ENCODE measurements at places on chromosomes 16 and 17.

DNA sequence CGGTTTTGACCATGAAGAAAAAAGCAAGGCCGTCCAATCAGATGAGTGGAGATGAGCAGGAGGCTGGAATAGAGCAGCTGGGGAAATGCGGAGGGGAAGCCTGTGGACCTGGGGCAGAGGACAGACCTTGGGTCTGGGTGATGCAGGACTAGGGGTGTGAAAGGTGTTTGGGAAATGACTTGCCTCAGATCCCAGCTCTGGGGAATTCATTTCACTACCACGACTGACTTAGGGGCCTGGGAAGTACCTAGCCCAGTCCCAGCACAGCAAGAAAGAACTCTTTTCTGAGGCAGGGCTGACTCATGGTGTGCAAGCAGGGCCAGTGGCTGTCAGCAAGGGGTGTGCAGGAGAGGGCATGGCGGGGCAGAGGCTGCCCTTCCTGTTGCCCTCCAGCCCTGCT, 14.8 kb downstream of the DNAI2 start:
- no peak for DNase-seq

DNA sequence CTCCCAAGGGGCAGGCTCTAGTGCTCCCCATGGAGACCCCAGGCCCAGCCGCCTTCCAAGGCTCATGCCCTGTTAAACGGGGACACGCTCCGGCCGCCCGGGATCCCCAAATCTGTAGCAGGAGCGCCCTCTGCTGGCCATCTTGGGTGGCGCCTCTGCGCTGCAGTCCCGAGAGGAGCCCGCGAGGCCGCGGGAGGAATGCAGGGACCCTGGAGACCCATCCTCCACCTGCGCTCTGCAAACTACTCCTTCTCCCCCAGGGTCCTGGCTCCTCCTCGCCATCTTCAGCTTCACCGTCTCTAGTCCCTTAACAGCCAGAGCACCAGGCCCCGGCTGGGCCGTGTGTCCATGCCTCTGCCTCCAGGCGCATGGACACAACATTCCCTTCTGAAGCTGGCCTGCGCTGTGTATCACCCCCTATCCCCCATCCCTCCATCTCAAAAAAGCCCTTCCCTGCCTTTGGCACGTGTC, 23.6 kb upstream of the KRT17 start:
- peak; percentile 71 for DNase-seq

- DNase-seq = no peak
These were observed 5.5 kb upstream of the QPRT start for GRCh38 chr16:29673501-29673900.

- no peak for DNase-seq
These were observed 25.2 kb downstream of the TK2 start for GRCh38 chr16:66524601-66525164.

DNA sequence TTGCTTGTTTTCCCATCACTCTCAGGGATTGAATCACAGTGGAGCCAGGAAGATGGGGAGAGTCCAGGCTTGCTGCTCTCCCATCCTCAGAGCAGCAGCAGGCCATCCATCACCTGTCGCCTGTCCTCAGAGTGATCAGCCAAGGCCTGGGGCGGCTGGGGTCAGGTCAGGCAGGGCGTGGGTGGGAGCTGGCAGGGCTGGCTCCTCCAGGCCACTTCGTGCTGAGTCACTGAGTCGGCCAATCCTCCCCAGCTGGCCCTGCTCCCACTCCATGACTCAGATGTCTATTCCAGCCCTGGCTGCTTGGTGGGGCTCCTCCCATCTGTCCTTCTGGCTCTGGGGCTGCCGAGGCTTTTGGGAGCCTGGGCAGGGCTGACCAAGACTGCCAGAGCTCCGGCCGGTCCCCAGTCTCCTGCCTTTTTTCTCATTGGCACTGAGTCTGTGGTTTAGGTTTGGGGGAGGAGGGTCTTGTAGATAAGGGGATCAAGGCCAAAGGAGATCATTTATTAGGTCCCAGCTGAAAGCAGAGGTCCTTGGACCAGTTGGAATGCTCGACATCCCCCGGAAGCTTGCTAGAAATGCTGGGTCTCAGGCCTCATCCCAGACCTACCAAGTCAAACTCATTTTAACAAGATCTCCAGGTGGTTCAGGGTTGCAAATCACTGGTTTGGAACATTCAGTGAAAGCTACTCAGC, 72.7 kb downstream of the ABCC1 start:
- no peak for DNase-seq

- DNase-seq = no peak
These were observed 16.6 kb upstream of the TRPV3 start for GRCh38 chr17:3574231-3574630.

DNA sequence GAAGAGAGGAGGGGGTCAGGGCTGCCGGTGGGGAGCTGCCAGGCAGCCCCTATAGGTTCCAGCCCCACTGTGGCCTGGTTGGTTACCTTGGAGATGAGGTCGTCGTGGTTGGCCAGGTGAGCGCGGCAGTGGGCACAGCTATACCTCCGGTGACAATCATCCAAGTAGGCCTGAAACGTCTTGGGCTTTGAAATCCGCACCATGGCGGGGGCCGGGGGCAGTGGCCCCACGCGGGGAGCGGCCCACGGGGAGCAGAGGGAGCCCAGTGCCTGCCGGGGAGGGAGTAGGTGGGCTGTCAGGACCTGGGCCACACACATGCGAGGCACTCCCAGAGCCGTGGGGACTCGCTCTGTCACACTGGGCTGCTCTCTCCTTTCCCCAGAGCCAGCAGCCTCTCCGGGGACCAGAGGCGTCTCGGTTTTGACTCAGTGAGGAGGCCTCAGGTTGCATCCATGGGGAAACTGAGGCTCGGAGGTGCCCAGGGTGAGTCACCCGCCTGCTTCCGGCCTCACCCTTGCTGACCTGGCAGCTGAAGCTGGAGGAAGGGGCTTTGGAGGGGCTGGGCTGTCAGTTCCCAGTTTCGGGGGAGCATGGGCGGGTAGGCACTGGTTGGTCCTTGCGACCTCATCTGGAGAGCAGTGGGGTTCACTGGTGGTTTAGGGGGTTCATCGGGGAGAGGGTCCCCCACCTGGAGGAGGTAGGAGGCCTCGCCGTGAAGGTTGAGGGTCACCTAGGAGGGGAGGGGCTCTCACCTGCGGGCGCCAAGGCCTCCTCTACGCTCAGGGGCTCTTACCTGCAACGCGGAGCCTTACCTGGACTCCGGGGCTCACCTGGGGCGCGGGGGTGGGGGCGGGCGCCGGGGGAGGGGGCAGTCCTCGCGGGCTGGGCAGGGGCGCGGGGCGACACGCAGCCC, 591 bp downstream of the YPEL3 start:
- no peak for DNase-seq

DNA sequence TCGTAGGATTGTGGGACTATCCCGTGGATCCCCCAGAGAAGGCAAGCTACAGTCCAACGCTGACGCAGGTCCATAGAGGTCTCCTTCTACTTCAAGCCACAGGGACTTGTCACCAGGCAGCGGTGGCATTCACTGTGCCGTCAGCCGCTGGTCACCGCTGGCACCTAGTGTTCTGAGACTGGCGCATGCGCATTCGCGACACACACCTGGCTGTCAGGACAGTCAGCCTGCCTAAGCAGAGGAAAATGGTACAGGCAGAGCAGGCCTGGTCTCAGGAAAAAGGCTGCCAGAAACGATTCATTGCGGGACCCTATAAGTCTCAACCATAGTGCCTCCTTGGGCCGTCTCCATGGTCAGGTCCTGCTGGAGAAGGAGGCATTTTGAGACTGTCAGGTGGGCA, 138.0 kb upstream of the WSB1 start:
- no peak for DNase-seq

DNA sequence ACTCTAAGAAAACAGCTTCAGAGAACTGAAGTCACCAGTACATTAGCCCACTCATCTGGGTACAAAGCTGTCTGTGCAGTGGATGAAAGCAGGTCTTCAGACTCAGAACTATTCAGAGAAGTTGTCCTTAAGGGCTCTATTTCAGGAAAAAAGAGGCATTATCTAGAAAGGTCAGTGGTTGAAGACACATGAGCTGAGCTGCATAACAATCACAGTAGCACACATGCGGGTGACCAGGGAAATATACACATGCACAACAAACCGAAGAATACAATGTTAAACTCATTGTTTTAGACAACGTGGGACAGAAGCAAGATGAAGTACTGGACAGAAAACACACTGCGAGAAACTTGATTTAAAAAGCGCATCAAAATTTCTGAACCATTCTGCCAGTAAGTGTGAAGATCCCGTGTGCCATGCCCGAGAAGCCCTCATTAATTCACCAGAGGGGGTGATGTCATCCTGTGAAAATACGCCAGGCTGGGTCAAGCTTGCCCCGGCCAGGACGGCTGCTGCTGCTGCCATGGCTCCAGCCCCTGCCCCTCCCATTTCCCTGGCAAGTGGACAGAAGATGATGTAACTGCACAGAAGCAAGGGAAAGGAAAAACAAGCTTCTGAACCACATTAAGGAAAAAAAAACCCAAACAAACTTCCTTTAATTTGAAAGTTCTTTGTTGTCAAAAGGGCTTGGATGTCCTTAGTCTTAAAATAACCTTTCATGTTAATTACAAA, 10.1 kb downstream of the DYNC1LI2 start:
- no peak for DNase-seq

GRCh38 chr16:50367777-50368409, 895 bp downstream of the BRD7 start:
- no peak for DNase-seq

GRCh38 chr16:2194166-2194834, 2.1 kb downstream of the CASKIN1 start:
- DNase-seq = no peak

GRCh38 chr16:30947541-30947858, 1.4 kb upstream of the ORAI3 start:
- DNase-seq = no peak

DNA sequence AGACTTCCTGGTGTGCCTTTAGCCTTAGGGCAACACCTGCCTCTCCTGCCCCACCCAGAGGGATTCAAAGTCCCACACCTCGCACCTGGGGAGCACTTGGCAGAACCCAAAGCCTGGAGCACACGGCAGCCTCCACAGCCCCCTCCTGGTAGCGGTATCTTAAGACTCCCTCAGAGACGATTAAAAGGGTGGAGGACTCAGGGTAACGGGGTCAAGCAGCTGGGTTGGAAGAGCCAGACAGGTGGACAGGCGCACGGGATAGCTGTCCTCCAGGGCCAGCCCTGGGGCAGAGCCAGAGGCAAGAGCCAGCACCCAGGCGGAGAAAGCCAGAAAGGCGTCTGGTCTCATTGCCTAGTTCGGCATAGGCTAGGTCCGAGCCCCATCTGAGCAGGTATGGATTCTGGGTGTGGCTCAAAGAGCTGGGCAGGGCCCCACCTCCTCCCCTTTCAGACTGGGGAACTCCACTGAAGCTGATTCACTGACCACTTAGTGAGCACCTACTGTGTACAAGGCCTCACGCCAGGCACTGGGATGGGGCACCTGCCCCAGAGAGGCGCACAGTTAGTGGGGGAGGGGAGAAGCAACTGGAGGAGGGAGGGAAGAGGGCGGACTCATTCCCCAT, 55.0 kb upstream of the MEAK7 start:
- DNase-seq = no peak

DNA sequence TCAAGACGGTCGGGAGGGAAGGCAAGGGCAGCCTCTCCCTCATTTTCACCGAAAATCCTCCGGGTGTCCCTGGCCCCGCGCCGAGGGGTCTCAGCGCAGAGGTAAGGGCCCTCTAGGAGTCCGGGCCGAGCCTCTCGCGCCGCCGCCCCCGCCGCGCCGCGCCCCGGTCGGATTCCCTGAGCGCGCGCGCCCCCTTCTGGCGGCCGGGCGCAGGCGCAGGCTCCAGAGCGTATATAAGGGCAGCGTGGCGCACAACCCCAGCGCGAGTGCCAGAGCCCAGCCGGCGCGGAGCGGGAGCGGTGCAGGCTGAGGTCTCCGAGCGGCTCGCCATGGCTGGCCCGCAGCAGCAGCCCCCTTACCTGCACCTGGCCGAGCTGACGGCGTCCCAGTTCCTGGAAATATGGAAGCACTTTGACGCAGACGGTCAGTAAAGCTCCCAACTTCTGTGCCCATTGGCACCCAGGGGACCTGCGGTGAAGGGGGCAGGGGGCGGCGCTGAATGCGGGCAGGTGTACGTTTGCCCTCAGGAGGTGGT, at the start of gene CALB2:
CALB2 (plus strand) TSS at position 260 of the 535 bp plus-strand sequence; CDS start at position 330, 70 bp downstream.
- DNase-seq = peak; percentile 10

DNA sequence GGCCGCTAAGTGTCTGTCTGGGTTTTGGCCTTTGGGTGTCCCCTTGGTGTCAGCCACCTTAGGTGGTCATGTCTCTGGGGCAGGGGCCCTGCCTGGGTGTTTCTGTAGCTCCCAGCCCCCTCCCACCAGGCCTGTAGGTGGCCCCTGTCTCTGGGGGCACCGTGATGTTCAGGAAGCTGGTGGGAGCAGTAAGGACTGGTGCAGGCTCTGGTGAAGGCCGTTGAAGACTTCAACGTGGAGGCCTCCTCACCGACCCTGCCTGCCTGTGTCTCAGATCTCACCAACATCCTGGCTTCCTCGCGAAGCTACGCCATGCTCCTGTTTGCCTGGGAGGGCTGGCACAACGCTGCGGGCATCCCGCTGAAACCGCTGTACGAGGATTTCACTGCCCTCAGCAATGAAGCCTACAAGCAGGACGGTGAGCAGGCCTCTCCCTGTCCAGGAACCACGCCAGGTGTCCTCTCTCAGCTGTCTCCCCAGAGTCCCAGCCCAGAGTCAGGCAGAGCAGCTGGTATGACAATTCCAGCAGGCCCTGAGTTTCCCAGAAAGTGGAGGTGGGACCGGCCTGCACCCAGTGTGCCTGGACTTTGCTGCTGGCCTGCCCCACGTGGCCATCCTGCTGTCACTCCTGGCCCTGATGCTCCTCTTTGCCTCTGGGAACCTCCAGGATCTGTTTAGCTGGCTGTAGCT, 2.8 kb downstream of the ACE start:
- DNase-seq = no peak

DNA sequence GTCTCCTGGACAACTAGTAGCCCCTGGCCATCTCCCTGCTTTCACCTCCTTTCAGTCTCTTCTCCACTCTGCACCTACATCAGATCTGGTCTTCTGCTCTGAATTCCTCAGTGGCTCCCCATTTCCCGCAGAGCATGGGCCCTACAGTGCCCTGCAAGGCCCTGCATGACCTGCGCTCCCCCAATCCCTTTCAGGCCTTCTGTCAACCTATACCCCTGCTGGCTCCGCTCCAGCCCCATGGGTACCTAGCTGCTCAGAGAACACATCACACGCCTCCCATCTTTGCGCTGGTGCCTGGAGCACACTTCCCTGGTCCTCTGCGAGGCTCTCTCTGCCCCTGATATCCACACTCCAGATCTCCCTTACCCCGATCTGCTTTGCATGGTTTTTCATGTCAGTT, 145.2 kb downstream of the KATNIP start:
- no peak for DNase-seq

Measured in NCI-H1105 (cell line).